Stimulated activated CD8-positive, alpha-beta memory T cell treated with anti-CD3 and anti-CD28 coated beads, Interleukin-15, amount 100 ng/mL, for 1 hour (primary cell): ENCODE measurements at places on chromosomes 7 and 10.

GRCh38 chr10:101373063-101373462 lies 19.1 kb downstream of the BTRC start:
- no peak for DNase-seq

DNA sequence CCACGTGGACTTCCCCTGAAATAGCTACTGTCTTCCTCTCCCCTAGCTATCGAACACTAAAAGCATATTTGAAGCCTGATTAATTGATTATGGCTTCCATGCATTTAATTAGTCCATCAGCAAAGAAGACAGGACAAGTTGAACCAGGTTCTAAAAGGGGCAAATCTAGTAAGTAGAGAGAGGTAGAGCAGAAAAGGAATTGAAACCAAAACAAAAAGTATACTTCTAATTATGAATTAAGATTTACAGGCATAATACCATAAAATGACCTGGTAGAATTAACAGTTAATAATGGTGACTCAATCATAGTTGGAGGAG lies 393 bp upstream of the DNAJC1 start:
- DNase-seq, result no peak

DNA sequence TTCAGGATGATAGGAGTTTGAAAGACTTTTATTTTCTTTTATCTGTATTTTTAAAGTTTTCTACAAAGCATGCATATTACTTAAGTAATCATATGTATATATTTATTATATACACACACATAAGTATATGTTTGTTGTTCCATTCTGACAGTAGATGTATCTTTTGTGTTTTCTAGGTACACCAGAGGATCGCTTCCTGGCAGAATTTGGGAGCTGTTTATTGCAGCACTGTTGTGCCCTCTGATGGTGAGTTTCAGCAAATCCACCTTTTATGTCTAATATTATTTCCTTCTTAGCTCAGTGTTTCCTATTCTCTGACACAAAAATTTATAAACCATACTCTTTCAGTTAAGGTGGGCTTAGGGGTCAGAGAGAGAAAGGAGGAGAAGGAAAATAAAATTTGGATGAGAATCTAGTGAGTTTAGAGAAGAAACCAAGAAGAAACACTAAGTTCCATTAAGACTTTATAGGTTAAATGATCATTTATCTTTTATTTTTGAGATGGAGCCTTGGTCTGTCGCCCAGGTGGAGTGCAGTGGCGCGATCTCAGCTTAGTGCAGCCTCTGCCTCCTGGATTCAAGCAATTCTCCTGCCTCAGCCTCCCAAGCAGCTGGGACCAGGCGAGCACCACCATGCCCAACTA lies 59.2 kb upstream of the OIT3 start:
- DNase-seq, result no peak

- no peak for DNase-seq
Observed at GRCh38 chr7:116499168-116500077, at the start of gene CAV2. TSS of gene CAV2 (plus strand) at chr7:116499738. CDS start at chr7:116499782, 44 bp downstream.

DNA sequence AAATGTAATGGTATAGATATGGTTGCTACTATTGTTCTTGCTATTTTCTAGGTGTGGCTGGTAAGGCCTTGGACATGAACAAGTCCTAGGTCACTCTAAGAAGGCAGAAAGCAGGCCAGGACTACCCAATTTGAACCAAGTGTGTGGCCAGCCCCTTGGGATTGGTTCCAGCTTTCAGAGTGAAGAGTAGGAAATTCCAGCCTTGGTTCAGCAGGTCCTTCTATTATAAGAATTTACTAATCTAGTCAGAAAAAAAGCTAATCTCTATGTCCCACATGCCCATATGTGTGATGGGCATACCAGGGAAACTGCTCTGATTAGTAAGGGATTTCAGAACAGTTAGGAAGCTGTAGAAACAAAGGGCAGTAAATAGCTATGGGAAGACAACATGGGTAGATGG lies 7.8 kb upstream of the TARP start:
- no peak for DNase-seq

- no peak for DNase-seq
Observed at GRCh38 chr7:113015034-113015645, 71.5 kb downstream of the GPR85 start.

DNA sequence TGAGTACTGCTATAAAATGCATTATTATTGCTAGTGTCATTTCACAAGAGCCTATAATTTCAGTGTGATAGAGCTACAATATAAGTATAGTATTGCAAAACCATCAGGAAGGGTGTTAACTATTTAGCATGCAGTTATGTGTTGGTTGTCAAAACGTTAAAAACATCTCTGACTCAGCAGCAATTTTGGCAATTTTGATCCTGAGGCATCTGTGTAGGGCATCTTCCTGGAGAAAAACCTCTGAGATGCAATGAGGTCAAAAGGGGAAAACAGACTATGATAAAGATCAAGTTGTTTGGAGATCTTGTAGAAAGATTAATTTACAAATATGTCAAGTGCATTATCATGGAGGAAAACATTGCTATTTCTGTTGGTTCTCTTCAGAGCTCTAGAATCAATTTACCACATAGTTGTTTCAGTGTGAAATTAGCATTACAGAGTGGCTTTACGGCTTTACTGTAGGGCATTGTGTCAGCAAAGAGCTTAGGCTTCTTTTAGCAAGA lies 5.3 kb downstream of the CFTR start:
- DNase-seq, result no peak

GRCh38 chr10:101405001-101405400 lies 51.0 kb downstream of the BTRC start:
- no peak for DNase-seq

- no peak for DNase-seq
Observed at GRCh38 chr7:437329-438251, 82.1 kb downstream of the PDGFA start.

- DNase-seq, result no peak
Observed at GRCh38 chr10:31623466-31623865, 304.4 kb downstream of the ZEB1 start.

DNA sequence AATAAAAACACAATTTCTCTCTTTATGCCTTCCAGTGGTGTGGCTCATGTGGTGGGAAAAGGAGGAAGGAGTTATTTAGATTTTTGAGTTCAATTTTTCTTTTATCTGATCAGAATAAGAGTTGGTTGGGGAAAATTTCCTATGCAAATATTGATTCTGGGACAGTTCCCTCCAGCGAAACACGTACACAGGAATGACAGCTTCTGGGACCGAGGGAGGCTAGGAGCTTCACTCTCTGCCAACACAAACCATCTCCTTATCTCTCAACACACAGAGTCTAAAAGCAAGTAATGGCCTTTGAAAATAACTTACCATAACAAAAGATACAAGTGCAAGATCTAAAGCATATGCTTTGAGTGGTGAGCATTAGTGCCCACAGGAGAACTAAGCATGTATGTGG lies 122.7 kb downstream of the RAPGEF5 start:
- DNase-seq, result no peak

- no peak for DNase-seq
Observed at GRCh38 chr10:127735723-127736221, 1.2 kb upstream of the FOXI2 start.
